ENCODE measurements at places on chromosomes 6 and 20.

- DNase-seq, result no peak
Measured at GRCh38 chr20:588476-588875, 21.6 kb downstream of the TCF15 start.

- DNase-seq, result no peak
Measured at GRCh38 chr6:164262348-164262747, 847.8 kb downstream of the QKI start.

DNA sequence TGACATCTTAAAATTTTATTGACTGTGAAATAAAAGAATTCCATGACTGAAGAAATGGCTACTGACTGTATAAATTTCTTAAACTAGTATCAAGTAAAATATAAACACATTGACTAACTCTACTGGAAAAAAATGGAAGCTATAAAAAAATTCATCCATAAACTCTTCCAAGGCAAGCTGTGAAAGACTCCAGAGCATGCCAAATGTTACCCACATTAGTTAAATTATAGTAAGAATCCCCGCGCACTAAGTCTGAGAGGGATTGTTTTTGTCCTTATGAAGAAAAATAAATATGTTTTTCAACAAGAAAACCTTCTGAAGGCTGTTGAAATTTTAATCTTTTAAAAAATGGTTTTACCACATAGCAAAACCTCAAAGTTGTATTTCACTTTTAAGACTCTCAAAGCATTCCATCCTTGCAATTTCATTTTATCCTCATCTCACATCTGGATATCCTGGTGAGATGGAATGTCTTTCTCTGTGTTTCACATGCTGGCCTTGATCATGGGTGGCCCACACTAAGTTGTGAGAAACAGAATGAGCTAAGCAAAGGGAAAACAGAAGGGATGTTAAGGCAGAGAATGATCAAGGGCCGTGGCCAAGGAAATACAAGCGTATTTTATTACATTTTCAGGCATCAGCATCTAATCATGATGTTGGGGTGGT, 732.5 kb downstream of the KIF16B start:
- DNase-seq, result no peak

DNA sequence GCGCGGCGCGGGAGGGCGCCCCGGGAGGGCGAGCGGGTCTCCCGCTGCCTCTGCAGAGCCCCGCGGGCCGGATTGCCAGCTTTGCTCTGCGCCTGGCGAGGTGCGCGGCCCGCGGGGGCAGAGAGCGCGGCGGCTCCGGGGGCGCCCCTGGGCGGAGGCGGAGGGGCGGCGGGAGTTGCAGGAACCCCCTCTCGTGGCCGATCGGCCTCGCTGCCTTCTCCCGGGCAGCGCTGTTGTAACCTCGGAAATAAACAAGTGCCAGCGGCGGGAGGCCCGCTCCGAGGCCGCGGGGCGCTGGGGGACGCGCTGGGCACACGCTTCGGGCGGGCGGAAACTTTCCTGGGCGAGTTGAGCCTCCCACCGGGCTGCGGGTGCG, 1.2 kb downstream of the CDH4 start:
- no peak for DNase-seq

DNA sequence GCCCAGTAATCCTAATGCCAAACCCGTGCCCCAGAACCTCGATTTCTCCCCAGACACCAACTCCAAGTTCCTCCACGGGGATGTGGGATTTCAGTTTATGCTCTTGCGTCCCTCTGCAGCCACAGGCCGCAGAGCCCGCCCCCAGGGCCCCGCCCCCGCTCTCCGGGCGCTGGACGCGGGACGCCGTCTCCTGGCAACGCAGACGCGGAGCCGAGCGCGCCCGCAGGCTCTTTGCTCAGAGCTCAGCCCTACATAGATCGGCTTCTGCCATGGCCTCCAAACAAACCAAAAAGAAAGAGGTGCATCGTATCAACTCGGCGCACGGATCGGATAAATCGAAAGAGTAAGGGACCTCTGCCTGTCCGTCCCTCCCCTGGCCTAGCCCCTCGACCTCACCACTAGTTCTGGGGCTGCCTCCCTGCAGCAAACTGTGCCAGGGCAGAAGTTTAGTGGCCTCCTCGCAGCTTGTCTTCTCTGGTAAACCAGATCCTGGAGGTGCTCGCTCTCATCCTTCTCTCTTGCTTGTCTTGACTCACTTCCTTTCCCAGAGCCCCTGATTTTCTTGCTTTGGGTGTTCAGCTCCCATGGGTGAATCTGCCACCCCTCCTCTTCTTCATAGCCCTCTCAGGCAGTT, at the start of gene ADGB:
Gene ADGB, plus strand, starts transcription at position 201 of the 634 bp plus-strand sequence. Its CDS starts 69 bp downstream, at position 270.
- no peak for DNase-seq

DNA sequence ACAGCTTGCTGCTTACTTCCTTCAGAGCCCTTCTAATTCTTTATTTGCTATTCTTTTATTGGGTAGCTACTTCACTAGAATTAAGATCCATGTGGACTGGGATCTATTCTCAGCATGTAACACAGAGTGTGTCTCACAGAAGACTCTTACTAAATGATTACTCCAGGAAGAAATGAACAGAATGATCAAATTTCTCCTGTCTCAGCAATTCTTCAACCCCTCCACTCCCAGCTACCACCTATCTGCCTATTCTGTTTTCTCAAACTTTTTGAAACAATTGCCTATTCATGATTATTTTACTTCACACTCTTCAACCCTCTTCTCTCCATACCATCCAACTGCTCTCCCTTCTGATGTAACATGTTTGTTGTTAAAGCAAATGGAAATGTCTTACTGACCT, 132.6 kb downstream of the BTBD9 start:
- DNase-seq, result no peak

DNA sequence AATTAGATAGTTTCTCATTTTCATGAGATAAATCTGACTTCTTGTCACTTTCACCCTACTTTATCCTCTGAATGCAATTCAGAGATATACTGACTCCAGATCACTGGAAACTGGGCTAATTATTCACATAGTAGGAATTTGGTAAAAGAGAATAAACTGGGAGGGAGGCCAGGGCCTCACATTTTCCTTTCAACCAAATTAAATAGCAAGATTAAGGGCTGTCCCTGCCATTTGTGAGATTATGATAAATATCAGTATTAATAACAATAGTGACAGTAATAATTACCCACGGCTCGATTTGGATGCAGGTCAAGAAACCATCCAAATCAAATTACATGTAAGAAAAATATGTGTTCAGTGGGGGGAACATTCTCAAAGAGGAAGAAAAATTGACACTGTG, 140.5 kb downstream of the CD83 start:
- DNase-seq, result no peak

- no peak for DNase-seq
Measured at GRCh38 chr20:52676283-52676995, 295.7 kb upstream of the TSHZ2 start.

GRCh38 chr6:41442800-41443501, 103.2 kb upstream of the FOXP4 start:
- DNase-seq, result no peak

DNA sequence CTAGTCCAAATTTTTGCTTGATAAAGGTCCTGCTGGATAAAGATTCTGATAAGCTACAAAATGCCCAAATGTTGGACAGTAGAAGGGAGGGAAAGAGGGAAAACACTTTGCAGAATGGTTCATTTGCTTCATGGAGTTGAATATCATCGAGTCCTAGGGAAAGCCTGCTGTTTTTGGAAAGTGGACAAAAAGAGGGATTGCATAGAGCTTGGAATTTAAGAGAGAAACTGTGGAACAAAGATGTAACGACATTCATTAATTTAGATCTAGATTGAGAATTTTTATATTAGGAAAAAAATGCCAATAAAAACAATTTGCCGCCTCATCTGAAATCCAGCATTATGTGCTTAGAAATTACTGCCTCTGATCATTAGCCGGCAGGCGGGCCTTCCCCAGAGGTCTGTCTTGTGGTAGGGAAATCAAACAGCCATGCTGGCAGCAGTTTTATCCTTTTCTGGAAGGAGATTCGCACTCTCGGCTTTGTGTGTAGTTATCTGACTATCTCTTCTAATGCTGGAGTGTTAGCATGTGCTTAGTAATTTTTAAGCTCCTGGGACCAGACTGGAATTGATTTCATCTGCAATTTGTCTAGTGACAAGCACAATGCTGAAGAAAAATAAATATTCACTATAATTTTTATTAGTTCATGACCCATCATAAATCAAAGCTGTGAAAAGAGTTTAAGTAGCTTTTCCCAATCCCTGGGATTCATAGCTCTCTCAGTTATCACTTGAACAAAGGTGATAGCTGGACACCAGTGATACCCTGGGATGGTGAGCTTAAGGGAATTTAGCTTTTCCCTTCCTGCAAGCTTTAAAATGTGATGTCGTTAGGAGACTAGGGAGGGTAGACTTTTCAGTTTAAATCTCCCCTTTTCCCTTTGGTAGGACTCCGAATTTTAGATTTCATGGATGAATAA, 329.5 kb downstream of the PRL start:
- no peak for DNase-seq

GRCh38 chr20:45857882-45858216, 435 bp downstream of the ZSWIM3 start:
- DNase-seq, result no peak

DNA sequence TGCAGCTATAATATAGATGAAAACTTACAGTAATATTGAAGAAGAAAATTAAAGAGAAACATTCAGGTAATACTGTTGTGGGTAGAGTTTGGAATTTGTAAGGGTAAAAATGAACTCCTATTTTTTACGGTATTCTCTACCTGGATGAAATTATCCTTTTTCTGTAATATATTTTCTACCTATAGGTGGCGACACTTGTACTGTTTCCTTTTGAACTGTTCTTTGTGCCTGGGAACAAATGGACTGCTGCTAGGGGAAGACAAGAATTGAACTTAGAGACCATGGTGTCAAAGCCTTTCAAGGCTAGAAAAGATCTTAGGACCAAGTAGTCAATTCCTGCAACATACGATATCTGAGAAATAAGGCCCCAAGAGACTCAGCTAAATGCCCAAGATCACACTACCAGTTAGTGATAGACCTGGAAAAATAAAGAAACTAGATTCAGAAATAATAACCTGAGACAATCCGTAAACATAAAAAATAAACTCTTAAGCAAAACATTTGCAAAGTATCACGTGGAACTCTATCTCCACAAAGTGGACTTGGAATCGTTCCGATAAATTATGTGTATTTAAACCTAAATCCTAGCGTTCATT, 383.8 kb downstream of the TFAP2A start:
- no peak for DNase-seq

- DNase-seq, result no peak
Measured at GRCh38 chr20:63155266-63156165, 60.4 kb downstream of the YTHDF1 start.

DNA sequence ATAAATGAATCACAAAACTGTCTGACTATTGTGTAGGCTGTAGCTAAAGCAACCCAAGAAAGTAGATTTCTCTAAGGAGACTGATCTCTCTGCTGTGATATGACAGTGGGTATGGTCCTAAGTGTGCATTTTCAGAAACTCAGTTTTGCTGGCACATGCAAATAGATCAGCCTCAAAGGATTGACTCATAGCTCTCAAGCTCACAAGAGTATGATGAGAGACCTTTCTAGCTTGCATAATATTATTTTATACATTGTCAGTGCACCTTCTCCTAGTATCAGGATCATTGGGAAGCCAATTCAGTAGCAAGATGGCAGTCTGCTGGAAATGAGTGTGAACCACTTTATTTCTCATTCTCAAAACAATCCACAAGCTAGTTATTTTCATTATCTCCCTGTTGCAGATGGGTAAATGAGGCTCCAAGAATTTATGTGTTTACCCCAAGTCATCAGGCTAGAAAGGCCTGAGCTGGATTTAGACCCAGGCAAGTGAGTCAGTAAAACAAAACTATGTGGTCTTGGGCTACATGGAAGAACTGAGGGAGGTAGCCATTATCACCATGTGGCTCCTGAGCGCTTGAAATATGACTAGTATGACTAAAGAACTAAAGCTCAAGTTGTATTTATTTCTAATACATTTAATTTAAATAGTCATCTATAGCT, 27.9 kb upstream of the PLCB4 start:
- no peak for DNase-seq

GRCh38 chr6:69138893-69139494, 503.9 kb downstream of the ADGRB3 start:
- DNase-seq, result no peak

DNA sequence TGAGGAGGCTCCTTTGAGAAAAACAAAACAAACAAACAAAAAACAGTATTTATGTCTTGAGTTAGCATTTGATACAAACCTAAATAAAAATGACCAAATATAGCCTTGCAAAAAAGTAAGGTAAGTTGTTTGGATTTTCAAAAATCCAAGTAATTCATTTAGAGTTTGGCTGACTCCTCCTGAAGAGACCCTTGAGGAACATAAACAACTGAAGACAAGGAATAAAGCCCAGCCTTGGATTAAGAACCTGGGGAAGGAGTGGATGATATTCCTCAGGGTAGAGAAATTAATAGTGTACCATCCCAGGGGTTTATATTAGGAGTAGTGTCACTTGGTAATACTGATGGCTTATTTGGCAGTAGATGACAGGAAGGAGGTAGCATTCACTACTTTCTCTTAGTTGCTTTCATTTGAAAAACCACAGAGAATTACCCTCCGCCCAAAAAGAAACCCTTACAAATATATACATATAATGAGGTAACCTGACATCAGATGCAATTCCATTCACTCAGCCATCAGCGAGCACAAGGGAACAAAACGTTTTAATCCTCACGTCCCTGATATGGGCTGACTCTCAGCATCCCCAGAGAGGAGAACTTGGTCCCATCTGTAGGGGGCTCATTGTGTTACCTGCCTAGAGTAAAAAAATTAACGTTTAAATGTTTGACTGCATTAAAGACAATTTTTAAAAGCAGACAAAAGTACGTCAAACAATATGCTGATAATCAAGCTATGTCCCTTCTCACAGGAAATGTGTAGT, 57.0 kb downstream of the SOBP start:
- DNase-seq, result no peak

- DNase-seq, result no peak
Measured at GRCh38 chr6:127576874-127577273, at the start of gene C6orf58. Gene C6orf58 (plus strand): TSS chr6:127577174. CDS start chr6:127577186, 12 bp downstream.

DNA sequence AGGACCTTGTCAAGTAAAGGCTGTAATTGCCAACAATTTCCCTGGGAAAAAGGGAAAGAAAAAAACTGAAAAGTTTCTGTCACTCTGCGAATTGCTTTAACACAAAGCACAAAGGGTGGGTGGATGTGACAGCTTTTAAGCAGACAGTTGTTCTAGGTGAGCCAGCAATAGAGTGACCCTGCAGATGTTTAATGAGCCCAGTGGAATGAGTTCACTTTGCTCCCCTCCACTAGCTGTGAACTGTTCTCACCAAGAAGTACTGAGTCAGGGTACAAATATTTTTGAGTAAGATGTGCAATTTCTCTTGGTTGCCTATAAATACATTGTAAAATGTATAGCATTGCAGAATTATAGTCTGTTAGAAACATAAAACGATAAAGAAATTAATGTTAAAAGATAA, 26.2 kb upstream of the LRRC1 start:
- DNase-seq, result no peak

GRCh38 chr6:131040866-131041265, 22.2 kb downstream of the EPB41L2 start:
- no peak for DNase-seq

- no peak for DNase-seq
Measured at GRCh38 chr6:44251576-44252524, 4.9 kb downstream of the HSP90AB1 start.

Data from activated CD4-positive, alpha-beta T cell treated with anti-CD3 and anti-CD28 coated beads, Interleukin-2, amount 50 U/mL, for 1 hour (primary cell).